ENCODE measurements at places on chromosomes 7 and 10.

- no peak for DNase-seq
These were observed 9.1 kb downstream of the LAMB1 start for GRCh38 chr7:107993891-107994291.

DNA sequence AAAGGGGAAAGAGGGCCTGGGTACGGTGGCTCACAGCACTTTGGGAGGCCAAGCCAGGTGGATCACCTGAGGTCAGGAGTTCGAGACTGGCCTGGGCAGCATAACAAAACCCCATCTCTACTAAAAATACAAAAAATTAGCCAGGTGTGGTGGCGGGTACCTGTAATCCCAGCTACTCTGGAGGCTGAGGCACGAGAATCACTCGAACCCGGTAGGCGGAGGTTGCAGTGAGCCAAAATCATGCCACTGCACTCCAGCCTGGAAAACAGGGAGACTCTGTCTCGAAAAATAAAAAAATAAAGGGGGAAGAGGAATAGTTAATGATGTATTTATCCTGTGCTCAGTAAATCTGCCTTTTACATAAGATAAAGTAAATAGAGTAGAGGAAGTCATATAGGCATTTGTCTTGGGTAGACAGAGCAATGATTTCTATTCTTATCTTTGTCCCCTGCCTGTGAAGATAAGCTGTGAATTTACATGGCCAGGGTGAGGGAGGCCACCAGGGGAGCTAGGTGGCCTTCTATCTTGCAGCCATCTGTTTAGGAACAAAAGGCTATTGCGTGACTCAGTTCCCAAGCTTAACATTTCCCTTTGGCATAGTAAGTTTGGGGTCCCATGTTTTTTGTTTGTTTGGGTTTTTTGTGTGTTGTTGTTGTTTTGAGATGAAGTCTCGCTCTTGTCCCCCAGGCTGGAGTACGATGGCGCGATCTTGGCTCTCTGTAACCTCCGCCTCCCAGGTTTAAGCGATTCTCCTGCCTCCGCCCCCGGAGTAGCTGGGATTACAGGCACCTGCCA, 73.2 kb upstream of the GTF2I start:
- no peak for DNase-seq

- DNase-seq = peak; percentile 85
These were observed at the start of gene GPNMB for GRCh38 chr7:23246555-23246954. Gene GPNMB (plus strand): TSS chr7:23246775. CDS start chr7:23246858, 83 bp downstream.

GRCh38 chr10:69974551-69975155, 78.0 kb upstream of the MACROH2A2 start:
- DNase-seq = no peak

DNA sequence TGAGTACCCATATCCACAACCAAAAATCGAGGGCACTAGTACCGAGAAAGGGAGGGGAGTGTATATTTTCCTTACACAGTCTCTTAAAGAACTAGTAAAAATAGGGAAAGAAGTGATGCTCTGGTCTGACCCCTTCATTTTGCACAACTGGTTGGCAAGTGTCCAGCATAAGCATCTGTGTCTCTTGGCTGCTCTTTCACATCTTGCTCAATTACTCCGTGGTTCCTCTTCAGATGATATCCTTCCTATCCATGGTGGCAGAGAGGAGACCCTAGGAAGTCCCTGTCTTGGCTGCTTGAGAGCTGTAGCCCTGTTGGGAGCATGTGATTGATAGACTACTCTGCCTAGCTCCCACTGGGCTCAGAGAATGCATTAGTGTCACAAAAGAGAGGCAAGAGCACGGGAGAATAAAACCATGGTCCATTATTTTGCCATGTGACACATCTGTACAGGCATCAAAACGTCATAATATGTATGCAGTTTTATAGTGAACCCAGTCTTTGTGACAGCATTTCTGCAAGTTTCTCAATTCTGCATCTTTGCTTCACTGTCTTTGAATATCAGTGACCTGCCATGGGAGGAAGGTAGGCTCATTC, 111.8 kb upstream of the ANKRD1 start:
- DNase-seq = peak; percentile 68
